ENCODE measurements at places on chromosomes 3 and 15.

- no peak for DNase-seq
These were observed 234.3 kb downstream of the TLE3 start for GRCh38 chr15:69863446-69863845.

DNA sequence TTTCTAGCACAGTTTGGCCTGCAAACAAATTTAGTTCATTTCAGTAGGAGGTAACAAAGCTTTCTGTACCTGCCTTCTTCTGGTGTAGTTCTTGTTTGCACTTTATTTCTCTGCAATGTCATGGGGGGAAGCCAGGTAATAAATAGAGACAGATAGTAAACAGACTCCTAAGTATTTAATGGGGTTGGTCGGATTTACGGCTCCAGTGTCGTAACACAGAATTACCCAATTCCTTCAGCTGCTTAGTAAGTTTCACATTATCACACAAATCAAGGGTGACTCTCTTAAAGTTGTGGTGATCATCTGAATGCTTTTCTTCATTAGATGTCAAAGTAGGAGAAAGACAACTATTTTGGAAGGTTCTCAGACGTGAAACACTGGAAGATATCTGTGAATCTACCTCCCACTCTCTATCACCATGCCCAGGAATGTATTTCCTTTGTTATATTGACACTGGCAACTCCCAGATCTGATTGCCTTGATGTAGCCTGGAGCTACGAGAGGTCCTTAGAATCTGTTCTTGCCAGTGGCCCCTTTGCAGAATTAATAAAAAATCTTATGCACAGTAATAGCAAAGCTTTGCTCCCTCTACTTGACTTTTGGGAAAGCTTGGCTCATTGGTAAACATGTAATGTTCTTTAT, 25.0 kb upstream of the TMC3 start:
- DNase-seq = no peak

GRCh38 chr3:129739634-129740033, 133.2 kb upstream of the PLXND1 start:
- DNase-seq = no peak

- no peak for DNase-seq
These were observed 9.3 kb downstream of the STRA6 start for GRCh38 chr15:74193299-74193718.

- no peak for DNase-seq
These were observed 123.0 kb downstream of the PTPRG start for GRCh38 chr3:61684386-61684785.

DNA sequence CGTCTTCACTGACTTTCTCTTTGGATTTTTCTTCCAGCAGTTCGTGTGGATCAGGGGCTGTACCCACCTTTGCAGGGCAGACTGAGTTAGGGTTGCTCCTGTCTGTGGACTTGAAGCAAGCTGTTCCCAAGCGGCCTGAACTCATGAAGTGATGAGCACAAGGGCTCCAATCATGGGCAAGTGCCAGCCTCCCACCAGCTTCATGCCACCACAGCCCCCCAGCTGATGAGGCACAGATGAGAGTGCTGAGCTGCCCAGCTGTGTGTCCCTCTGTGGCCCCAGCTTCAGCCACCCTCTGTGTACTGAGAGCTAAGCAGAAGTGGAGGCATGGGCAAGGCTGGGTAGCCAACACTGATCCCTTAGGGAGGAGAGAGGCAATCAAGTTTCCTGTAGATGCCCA, 3.3 kb upstream of the PLCB2 start:
- no peak for DNase-seq

DNA sequence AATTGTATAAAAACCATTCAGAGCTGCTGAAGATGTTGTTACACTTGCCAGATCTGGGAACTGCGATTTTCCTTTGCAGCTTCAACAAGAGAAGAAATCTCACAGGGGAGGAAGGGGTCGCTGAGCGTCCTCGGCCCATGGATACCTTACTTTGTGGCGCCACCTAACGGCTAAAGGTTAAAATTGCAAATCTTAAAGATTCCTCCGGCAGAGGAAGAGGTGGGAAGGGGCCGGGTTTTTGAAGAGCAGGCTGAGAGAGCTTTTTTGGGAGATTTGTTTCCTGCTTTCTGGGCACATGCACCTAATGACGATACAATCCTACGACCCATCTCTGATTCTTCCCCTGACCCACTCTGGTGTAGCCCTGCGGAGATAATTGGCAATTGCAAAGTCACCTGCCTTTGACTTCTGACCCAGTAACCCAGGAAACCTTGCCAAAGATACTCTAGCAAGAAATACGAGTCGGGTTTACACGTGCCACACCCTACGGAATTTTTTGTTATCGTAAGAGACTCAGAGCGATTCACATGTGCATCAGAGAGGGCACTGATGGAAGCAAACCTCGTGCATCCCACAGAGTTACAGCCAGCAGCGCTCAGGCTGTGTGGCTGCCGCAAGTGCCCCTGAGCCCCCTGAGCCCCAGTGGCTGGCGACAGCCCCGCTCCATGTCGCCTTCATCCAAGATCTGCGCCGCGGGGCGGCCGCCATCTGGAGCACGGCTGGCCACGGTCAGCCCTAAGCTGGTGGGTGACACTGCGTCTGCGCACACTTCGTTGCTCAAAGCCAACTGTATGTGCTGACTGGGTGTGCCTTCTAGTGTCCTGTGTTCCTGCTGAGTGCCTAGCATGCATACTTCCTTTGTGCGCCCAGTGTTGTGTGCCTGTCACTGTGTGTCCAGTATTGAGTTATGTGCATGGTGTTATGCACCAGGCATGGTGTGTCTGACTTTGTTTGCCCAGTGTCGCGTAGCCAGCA, 55.2 kb upstream of the CHRNA7 start:
- DNase-seq = peak; percentile 72

DNA sequence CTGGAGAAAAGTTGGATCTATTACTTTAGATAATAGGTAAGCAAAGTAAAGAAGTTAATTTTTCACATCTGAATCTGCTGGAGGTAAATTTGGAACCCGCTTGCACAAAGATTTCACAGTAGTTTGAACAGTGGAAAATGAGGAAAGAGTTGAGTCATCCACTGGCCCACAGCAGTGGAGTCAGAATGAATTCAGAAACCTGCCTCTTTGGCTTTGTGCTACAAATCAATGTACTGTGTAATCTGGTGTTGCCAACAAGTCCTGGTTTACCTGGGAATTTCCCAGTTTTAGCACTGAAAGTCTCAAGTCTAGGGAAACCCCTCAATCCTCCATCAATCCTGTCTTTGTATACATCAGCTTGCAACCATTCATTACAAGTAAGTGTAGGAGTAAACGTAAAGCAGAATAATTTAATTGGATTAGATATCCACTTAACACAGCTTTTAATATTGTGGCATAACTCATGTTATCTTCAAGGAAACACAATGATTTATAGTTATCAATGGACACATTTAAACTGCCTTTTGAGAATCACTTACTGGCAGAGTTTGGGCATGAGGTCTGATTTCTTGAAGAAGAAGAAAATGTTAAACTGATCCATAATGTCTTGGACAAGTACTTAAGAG, 100.6 kb downstream of the DCLK3 start:
- no peak for DNase-seq

DNA sequence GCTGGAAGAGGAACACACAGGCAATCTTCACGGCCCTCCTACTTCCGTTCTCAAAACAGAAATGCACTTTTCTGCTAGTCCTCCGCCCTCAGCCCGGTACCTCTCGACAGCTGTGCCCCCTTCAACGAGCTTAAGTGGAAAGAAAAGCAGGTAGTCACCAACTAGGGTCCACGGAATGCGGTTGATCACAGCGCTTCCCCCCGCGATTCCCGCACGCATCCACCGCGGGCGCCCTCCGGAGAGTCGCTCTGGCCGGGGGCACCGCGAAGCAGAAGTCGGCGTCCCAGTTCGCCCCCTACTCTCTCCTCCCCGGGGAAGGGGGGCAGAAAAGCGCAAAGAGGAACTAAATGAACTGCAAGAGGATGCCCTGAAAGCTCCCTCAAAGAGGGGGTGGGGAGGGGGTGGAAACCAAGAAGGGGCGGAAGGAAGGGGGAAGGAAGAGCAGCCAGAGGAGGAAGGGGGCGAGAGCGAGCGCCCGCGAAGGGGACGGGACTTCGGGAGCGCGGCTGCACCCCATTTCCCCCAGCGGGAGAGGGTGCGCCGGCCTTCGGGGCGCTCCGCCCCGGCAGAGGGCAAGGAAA, 738 bp downstream of the ACAP2 start:
- DNase-seq = peak; percentile 65

DNA sequence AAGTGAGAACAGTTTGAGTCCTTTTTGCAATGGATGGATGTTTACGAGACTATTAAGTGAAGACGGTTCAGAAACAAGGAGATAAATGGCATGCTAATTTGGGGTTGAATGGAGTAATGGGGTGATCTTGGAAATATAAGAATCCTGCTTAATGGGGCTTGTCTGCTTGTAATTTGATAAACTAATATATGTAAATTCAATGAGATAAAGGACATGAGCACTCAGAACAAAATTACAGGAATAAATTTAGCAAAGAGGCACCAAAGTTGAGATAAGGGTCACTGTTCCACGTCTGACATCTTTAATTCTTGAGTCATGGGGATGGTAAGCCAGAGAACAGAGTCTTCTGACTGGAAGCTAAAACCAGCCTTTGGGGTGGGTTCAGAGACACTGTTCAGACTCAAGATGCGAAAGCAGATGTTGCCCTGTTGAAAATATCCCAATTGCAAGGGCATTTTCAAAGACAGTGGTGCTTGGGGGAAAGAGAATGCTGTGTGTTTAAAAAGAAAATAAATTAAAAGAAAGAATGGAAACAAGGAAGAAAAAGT, 67.8 kb upstream of the CHRNB4 start:
- DNase-seq = no peak

DNA sequence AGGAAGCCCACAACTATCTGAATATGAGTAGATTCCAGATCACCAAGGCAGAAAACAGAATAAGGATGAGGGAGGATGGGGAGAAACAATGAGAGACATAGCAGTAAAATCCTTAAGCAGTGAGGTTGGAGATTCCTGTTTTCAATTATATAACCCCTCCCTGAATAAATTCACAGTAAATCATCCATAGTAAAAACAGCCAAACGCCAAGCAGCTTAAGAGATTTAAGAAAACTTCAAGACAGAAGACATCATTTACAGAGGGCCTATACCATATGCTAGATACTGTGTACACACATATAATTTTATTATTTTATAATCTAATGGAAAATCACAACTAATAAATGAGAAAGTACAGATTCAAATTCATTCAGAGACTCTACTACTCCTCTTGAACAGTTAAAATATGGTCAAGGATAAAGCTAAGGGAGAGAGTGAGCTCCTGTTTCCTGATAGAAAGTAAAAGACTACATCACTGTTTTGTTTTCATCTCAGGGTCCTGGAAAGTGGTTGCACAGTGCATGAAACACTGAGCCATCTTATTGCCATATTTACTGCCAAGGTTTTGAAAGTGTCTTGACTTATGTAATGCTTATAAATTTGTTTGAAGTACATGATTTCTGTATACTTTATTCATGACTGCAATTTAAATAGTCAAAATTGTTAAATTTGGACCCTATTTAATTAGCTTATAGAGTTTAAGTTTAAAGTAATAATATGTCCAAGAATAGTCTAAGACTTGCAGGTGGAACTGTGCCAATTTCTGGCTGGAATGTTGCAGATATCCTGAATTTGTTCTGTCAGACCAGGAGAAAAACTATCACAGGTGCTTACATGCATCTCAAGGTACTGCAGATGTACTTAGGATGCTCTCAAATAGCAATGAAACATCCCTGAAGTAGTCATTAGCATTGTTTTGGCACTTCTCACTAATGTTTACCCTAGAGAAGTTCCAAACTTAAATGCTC, 141.4 kb downstream of the TBL1XR1 start:
- peak; percentile 45 for DNase-seq

DNA sequence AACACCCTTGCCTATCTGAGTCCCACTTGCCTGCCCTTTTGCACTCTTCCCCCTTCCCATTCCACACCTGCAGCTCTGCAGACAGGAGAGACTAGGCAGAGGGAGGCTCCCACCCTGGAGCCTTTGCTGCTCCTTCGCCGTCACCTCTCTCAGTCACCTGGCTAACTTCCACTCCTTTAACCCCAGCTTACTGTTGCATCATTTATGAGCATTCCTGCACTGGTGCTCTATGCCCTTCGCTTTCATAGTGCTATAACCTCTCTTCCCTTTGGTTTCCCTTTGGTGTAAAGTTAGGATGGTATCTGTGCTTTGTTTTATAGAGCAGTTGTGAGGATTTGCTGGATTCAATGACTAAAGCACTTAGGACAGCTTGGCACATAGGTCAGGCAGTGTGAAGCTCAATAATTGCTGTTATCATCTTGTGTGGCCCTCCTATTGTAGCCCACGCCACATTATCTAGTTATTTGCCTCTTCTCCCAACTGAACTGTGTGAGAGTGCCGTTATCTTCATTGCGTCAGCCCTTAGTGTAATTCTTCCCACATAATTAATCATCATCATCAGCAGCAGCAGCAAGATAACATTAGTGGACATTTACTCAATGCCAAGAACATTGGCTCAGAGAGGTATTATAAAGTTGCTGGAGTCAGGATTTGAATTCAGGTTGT, 253.9 kb downstream of the CACNA2D3 start:
- DNase-seq = no peak

DNA sequence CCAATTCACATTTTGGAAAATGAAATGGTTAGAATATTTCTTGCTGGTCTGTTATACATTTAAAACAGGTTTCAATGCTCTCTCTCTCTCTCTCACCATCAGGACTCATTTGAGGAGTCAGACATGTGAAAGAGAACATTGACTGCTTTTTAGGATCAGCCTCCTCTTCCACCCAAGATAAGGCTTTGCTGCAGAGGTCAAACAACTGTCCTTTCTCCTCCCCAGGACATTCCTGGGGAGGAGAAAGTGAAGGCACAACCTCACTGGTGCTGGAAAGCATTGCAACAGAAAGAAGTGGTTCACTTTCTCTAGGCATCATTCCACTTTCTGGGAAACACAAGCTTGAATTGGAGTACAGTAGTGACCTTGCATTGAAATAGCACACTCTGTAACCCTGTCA, 409.1 kb upstream of the NR2F2 start:
- no peak for DNase-seq

DNA sequence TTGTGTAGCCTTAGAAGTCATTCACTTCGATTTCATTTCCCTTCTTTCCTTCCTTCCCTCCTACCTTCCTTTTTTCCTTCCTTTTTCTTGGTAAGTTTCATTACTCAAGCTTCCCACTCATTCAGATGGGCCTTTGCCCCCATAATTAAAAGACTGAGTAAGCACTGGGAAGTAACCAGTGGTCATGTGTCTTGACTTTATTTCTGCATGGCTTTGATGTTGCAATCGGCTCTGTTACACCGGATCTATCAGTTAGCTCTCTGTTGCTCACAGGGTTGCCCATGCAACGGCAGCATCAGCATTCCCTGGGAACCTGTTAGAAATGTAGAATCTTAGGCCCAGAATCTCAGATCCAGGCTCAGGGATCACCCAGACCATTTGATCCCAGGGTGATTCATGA, 25.6 kb upstream of the LARS2 start:
- no peak for DNase-seq

- DNase-seq = peak; percentile 10
These were observed 101.3 kb downstream of the DPH6 start for GRCh38 chr15:35444557-35445204.
